Lung (tissue), 17 donors: ENCODE measurements at places on chromosomes 11 and 22.

DNA sequence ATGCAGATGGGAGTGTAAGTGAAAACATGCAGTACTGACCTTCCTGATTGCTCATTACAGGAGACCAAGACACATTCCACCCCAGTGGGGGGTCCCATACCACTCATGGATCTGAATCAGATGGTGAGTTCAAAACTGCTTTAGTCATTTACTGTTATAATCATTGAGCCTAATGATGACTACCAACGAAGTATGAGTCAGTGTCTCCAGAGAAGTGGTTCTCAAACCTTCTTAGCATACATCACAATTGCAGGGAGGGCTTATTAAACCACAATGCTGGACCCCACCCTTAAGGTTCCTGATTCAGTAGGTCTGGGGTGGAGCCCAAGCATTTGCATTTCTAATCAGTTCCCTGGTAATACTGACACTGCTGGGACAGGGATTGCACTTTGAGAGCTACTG is 75.8 kb downstream of the CD44 start:
- peaks cover 7% of the 10 kb centered on the region for H3K36me3 ChIP-seq
- no peak overlapping the region for H3K27ac ChIP-seq
- no peak for DNase-seq
- no peaks in the 10 kb centered on the region for H3K4me1 ChIP-seq
- no peak overlapping the region for H3K4me3 ChIP-seq
- H3K27me3 ChIP-seq = no peaks in the 10 kb centered on the region

GRCh38 chr11:54832676-54833075 is 126.0 kb downstream of the OR4A5 start:
- no peaks in the 10 kb centered on the region for H3K27me3 ChIP-seq
- H3K4me3 ChIP-seq = no peak overlapping the region
- H3K27ac ChIP-seq = no peak overlapping the region
- no peaks in the 10 kb centered on the region for H3K4me1 ChIP-seq

DNA sequence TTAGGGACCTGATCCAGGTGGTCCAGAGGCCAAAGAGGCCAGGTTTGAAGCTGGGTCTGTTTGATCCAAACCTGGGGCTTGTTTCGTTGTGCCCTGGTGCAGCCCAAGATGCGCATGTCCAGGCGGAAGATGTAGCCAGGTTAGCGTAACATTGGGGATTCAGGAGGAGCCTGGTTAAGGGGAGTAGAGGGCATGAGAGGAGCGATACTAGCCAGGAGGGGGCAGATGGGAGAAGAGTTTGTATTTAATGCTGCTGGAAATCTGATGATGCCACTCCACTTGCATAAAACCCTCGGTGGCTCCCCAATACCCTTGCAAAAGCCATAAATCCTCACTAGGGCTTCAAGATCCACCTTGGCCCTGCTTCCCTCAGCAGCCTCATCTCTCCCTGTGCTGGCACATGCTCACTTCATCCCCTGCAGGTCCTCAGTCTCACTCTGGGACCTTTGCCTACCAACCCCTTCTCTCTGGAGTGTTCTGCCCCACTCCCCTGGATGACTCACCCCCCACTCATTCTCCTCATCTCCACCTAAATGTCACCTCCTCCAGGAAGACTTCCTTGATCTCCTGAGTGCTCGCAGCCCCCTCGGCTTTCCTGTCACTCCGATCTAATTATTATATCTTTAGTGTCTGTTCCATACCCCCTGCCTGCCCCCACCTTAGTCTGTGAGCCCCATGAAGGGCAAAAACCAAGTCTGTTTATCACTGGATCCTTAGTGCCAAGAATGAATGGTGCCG is 95.9 kb downstream of the MIAT start:
- no peak overlapping the region for H3K4me3 ChIP-seq
- H3K27me3 ChIP-seq = no peaks in the 10 kb centered on the region
- no peaks in the 10 kb centered on the region for H3K4me1 ChIP-seq
- H3K27ac ChIP-seq = no peak overlapping the region
- DNase-seq = no peak

- no peaks in the 10 kb centered on the region for H3K36me3 ChIP-seq
- no peak for DNase-seq
- no peaks in the 10 kb centered on the region for H3K4me1 ChIP-seq
- no peaks in the 10 kb centered on the region for H3K27me3 ChIP-seq
- no peak overlapping the region for H3K4me3 ChIP-seq
Observed at GRCh38 chr22:35460688-35461087, 60.7 kb downstream of the MCM5 start.

GRCh38 chr11:12900496-12900895 is 108.6 kb upstream of the RASSF10 start:
- H3K27me3 ChIP-seq = no peaks in the 10 kb centered on the region
- H3K27ac ChIP-seq = no peak overlapping the region
- no peak overlapping the region for H3K4me3 ChIP-seq
- H3K36me3 ChIP-seq = peaks cover 13% of the 10 kb centered on the region
- H3K4me1 ChIP-seq = no peaks in the 10 kb centered on the region

- DNase-seq = no peak
- H3K4me1 ChIP-seq = no peaks in the 10 kb centered on the region
- no peak overlapping the region for H3K27ac ChIP-seq
- H3K27me3 ChIP-seq = no peaks in the 10 kb centered on the region
- no peaks in the 10 kb centered on the region for H3K36me3 ChIP-seq
Observed at GRCh38 chr11:76790251-76790650, 7.1 kb downstream of the TSKU start.

GRCh38 chr11:120719348-120719747 is 207.8 kb downstream of the GRIK4 start:
- no peak overlapping the region for H3K4me3 ChIP-seq
- no peak for DNase-seq

DNA sequence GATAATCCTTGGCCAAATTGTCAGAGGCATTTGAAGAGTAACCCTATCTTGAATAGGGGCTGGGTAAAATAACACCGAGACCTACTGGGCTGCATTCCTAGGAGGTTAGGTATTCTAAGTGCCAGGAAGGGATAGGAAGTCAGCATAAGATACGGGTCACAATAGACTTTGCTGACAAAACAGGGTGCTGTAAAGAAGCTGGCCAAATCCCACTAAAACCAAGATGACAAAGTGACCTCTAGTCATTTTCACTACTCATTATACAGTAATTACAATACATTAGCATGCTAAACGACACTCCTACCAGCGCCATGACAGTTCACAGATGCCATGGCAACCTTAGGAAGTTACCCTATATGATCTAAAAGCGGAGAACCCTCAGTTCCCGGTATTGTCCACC is 964 bp upstream of the REXO2 start:
- H3K27ac ChIP-seq = peak overlapping the region; percentile 4
- H3K4me3 ChIP-seq = no peak overlapping the region
- no peaks in the 10 kb centered on the region for H3K27me3 ChIP-seq
- H3K4me1 ChIP-seq = peaks cover 10% of the 10 kb centered on the region

- peaks cover 7% of the 10 kb centered on the region for H3K27me3 ChIP-seq
- H3K36me3 ChIP-seq = no peaks in the 10 kb centered on the region
- H3K4me1 ChIP-seq = no peaks in the 10 kb centered on the region
- no peak for DNase-seq
Observed at GRCh38 chr11:113481226-113481625, 6.0 kb upstream of the DRD2 start.
